ENCODE measurements at places on chromosomes 12 and 14. TPM values are rescaled to one million over a fixed set of nuclear protein-coding genes. Genes with fewer than 3 reads are reported as not detected.
A peak's percentile ranks its signal among the peaks of the same experiment; 100 is the strongest.

B3GNT4 gene
- not detected for total RNA-seq

DNA sequence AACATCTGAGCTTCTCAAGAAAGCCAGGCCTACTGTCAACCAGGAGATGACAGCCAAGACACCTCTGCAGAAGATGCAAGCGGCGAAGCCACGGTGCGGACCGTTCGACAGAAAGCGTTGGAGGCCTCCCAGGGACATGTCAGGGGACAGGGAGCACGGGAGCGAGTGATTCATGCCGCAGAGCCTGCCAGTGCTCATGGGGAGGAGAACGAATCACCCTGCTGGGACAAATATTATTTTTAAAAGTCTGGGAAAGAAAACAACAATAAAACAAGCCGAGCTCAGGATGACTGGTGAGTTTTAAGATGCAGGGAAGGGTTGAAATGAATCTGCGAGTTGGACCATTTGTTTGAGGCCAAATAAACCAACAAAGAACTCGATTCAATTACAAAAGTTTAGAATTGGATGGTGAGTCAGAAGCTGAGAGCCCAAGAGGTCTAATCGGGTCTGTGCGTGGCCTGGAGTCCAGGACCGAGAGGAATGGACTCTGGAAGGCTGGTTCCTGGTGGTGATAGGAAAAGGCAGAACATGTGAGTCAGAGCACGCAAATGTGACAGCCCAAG lies 91.0 kb downstream of the RBM19 start:
- DNase-seq, result no peak

DNA sequence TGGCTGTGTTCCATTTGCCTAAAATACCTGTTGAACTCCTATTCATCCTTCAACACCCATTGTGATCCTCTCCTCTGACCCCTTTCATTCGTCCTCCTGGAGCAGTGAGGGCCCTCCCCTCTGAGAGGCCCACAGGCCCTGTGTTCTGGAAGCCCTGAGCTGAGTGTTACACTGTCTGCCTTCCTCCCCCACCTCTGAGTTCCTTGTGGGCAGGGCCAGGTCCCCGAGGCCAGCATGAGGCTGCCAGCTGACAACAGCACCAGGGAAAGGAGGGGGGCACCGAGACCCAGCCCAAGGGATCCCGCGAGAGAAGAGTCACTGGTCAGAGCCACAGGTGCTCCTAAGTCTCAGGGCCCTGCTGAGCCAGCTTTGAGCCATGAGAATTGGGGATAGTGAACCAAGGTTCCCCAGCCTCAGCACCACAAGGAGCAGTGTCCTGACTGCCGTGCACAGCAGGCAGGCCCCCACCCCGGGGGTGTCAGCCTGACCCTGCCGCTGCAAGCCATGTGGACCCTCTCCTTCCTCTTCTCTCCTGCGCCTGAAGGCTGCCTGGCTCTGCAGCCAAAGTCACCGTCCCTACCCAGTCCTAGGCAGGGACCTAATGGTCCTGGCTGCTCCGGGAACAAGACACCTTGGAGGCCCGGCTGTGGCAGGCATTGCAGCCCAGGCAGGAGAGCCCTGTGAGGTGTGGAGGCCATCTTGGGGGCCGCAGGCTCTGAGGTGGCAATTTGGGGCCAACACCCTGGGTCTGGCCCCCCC lies 52.5 kb downstream of the BEGAIN start:
- DNase-seq, result peak; percentile 60

- peak; percentile 41 for DNase-seq
Observed at GRCh38 chr12:63149909-63150712, 890 bp downstream of the AVPR1A start.

DNA sequence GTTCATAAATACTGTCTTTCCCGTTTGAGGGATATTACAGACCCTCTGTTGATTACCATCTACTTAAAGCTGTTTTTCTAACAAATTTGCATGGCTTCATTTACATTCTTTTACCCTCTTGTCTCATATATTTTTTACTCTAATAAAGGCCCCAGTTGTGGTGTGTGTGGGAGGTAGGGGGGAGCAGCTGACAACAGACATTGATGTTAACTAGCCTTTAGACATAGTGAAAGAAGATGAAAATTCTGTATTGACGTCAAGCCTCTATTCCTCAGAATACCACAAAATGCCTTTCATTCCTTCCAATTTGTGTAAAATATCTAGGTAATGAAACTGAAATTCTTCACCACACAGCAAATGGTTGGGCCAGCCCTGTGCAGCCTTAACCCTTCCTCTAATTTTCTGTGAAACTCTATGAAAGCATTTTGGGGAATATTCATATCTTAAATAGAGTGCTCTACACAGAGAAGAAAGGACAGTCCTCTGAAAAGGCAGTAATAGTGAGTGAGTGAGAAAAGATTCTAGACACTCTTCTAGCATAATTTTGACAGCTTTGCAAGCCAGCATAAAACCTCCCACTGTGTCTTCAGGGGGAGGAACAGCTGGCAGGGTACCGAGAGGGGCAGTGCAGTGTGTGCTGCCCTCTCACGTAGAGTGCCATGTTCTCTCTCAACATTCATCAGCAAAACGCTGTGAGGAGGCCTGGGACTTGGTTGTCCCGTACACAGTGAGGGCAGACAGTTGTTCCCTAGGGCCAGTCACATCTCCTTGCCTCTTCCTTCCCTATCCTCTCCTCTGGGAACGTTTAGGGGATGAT lies 20.1 kb upstream of the CERS5 start:
- no peak for DNase-seq

- no peak for DNase-seq
Observed at GRCh38 chr12:107310621-107311020, 217.3 kb upstream of the CRY1 start.

GRCh38 chr12:67757651-67758050 lies 109.1 kb downstream of the DYRK2 start:
- no peak for DNase-seq

GRCh38 chr12:2083561-2083960 lies 30.8 kb downstream of the CACNA1C start:
- DNase-seq, result no peak

DNA sequence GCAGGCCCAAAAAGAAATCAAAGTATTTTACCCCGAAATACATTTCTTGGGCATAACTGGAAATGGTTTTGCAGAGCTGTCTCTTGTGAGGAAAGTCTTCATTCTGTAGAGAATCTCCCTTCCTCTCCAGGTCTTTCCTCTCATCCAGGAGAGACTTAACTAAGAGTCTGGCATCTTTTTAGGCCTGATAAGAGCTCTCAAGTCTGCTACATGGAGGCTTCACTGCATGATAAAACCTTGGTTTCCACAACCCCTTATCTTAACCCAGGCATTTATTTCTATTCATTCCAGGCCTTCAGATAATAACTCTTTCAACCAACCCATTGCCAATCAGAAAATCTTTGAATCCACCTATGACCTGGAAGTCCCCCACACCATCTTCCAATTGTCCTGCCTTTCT lies 41.1 kb upstream of the LRRK2 start:
- DNase-seq, result no peak

DNA sequence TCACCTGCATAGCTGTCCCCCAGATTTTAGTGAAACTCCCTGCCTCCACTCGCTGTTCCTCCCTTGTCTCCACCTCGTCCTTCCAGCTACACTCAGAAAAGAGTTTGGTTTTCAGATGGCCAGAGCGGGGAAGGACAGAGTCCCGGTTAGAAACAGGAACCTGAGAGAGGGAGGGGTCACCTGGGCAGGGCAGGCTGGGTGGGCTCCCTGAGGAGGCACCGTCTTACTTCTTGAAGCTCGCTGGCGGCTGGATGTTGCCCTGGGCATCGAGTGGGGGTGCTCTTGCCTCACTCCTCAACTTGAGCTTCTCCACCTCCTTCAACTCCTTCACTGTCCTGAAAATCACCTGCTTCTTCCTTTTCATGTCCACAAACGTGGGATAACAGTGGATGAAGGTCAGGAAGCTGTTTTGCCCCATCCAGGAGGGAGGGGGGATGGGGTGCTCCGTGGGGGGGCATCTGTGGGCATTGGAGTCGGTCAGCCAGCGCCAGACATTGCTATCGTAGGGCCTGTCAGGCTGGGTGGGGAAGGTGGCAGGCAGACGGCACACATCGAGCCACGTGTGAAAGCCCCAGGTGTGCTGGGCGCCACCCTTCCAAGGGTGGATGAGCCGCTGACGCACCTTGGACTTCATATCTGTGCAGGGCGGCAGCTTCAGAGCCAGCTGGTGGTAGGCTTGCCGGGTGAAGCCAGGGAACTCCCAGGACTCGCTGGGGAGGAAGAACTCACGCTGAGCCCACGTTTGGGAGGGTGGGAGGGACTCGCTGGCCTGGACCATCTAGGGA lies 2.0 kb downstream of the TEX52 start:
- no peak for DNase-seq

- DNase-seq, result no peak
Observed at GRCh38 chr14:20093442-20093841, 17.1 kb upstream of the OR4K17 start.

- DNase-seq, result no peak
Observed at GRCh38 chr12:76922866-76923265, 44.0 kb upstream of the CSRP2 start.

GRCh38 chr12:78622529-78623195 lies 241.9 kb upstream of the SYT1 start:
- no peak for DNase-seq

SLC5A8 gene
- not detected for total RNA-seq

RGS6 gene
- total RNA-seq, result 1.8 TPM

SLC6A13 gene
- total RNA-seq, result 0.90 TPM

SPRYD4 gene
- 2.1 TPM for total RNA-seq

RNF212B gene
- not detected for total RNA-seq

CCDC177 gene
- not detected for total RNA-seq

FAIM2 gene
- total RNA-seq, result 0.58 TPM

FOXJ2 gene
- 29.8 TPM for total RNA-seq

GRCh38 chr14:64979336-64980074 lies 7.2 kb upstream of the FNTB start:
- DNase-seq, result no peak

PLBD2 gene
- 60.6 TPM for total RNA-seq

GRCh38 chr12:109126784-109127183 lies 10.4 kb downstream of the ACACB start:
- no peak for DNase-seq

DNA sequence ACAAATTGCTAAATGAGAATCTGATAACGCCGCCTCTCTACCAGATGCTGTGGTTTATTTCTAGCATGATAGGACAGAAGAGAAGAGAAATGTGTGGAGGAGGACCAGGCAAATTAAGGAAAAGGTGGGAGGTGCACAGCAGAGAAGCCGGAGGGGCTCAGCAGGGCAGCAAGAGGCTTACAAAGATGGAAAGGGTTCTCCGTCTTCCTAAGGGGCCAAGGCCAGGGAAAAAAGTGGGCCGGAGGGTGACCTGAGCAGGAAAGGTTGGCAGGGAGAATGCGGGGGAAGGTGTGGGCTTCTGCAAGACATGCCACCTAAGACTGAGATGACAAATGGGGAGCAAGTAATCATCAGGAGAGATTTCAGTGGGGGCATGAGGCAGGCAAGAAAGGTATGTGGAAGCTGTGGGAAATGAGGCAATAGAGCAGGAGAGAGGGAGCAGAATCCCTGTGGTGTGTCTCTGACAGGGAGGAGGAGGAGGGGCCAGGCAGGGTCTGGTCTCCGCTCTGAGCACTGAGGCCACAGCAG lies 18.7 kb downstream of the MANSC1 start:
- DNase-seq, result no peak

PRH2 gene
- not detected for total RNA-seq

KCNA1 gene
- 0.39 TPM for total RNA-seq

KRT78 gene
- total RNA-seq, result not detected

GRCh38 chr14:33449268-33449667 lies 501.6 kb downstream of the EGLN3 start:
- no peak for DNase-seq

- no peak for DNase-seq
Observed at GRCh38 chr12:109630815-109631214, 57.2 kb downstream of the MVK start.

DNA sequence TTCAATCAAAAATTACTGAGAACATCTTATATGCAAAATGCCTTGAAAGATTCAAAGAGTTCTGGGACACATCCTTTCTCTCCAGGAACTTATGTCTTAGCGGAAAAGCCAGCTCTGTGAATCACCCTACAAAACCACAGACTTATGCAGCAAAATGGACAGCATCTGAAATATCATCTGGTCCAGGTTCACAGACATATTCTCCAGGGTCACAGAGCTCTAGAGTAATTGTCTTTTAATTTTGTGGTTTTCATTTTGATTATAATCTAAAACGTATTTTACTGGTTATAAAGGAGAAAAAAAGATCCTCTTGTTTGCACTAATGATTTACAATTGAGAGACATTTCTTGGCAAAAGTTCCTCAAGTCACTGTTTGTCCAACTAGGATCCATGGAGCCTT lies 246.2 kb downstream of the MSRB3 start:
- DNase-seq, result no peak

ING4 gene
- 19.7 TPM for total RNA-seq

- no peak for DNase-seq
Observed at GRCh38 chr12:88081247-88081646, 52.0 kb upstream of the C12orf50 start.

DNA sequence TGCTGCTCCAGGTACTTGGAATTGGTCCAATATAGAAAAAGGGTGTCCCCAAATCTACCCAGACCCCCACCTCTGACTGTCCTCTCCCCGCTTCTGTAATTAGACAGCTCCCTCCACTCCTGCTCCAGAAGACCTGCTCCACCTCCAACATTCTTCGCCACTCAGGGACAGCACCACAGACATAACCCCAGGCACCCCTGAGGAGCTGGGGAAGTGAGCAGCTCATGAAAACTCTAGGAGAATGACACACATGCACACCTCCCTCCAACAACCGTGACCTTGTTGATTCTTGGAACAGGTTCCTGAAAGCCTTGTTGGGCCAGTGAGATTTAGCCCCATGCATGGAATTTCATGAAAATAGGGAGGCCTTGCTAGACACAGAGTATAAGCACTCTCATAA lies 8.2 kb downstream of the KRT4 start:
- DNase-seq, result no peak

DNA sequence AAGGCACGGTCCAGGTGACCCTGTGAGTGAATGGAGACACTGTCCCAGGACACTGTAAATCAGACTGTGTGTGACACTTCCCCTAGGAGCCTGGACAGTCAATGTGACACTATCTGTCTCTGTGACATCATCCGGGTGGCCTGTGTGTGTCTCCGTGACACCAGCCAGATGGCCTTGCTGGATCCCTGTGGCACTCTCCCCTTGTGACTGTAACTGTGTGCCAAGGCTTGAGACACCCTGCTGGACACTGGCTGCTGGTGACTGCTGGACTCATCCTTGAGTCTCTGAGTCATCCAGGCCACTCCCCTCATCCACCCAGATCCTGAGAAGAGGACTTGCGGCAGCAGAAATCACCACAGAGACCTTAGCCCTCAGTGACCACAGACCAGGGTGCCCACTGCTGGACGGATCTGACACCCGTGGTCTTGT lies 51.6 kb downstream of the MVK start:
- DNase-seq, result no peak

SDSL gene
- total RNA-seq, result 3.8 TPM

GALNT6 gene
- 5.5 TPM for total RNA-seq

- no peak for DNase-seq
Observed at GRCh38 chr12:92442782-92443181, 260.0 kb upstream of the PLEKHG7 start.

- no peak for DNase-seq
Observed at GRCh38 chr14:76430475-76430980, 54.6 kb downstream of the ESRRB start.

All from aorta (tissue), 5 donors.